ENCODE measurements at places on chromosomes 3 and 15. TPM values are rescaled to one million over a fixed set of nuclear protein-coding genes. Genes with fewer than 3 reads are reported as not detected.

SNRPN gene
- total RNA-seq, result 17.6 TPM

GOLGA8T gene
- not detected for total RNA-seq

- DNase-seq, result no peak
Observed at GRCh38 chr15:71337197-71337845, 222.1 kb downstream of the THSD4 start.

DNA sequence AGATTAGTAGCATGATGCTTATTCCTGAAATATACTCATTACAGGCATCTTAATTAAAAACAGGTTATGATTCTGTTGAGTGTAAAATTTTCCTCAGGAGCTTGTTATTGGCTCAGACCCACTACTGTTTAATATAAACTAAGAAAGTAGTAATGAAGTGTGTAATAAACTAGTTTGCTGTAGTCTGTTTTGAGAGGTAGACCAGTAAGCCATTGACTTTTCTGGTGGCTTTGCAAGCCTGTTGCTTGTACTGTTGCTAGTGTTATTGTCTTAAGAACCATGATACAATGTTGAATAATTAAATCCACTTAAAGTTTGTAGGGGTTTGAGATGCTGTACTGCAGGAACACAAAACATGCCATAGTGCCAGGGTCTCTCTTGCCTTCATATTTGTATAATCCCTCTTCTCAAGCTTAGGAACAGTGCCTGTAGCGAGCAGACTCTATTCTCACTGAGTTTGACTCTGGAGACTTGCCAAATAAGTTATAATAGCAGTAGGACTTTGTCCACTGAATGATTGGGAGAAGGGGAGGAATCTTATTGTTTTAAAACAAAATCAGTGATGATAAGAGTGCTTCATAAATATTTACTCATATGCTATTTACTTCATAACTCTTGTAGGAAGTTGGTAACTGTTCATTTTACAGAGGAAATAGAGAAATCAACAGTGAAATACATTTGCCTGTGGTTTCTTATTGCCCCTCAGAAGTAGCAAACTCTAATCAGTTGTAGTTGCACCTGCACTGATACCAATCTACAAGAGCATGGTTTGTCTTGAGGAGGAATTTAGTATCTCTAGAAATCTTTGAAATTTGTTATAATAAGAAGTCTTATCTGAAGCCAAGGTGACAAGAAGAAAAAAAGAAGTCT lies 13.4 kb downstream of the TCF12 start:
- DNase-seq, result no peak

- DNase-seq, result peak; percentile 26
Observed at GRCh38 chr3:159652452-159652851, 336.2 kb upstream of the IL12A start.
